Dermis microvascular lymphatic vessel endothelial cell (primary cell): ENCODE measurements at places on chromosomes 7 and 10. TPM values are rescaled to one million over a fixed set of nuclear protein-coding genes. Genes with fewer than 3 reads are reported as not detected.
A peak's percentile ranks its signal among the peaks of the same experiment; 100 is the strongest.

Gene LOXL4
- total RNA-seq, result 0.25 and 0.51 TPM in 2 replicates

Gene FANK1
- 1.0 TPM in 2 replicates for total RNA-seq

Gene SUN3
- total RNA-seq, result not detected in 2 replicates

Gene KLF14
- total RNA-seq, result not detected in 2 replicates

GRCh38 chr7:122719010-122719578 lies 16.4 kb upstream of the RNF148 start:
- no peak for DNase-seq

DNA sequence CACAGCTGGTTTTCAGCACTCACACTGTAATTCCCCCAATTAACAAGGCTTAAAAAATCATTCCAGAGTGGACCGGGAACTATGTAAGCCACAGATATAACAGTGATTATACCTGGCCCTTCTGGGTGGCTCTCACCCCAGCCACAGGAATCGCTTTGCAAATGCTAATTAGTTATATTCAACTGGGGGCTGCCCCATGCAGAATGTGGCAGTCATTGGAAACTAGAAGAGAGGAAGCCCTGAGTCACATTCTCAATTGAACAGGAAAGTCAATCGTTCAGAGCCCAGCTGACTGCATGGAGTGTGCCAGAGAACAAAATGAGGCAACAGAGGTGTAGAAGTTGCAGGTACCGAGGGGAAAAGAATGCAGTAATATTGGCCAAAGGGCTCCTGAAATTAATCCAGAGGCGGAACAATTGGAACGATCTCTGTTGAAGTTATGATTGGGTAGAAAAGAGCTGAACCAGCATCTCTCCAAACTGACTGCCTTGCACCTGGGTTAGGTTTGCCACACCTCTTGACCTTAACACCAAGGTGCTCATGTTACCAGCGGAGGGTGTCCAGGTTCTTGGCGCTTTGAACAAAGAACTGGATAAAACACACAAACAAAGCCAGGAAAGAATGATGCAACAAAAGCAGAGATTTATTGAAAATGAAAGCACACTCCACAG lies 909.7 kb upstream of the AUTS2 start:
- DNase-seq, result no peak

GRCh38 chr7:155733582-155734444 lies 78.5 kb downstream of the SHH start:
- no peak for DNase-seq

DNA sequence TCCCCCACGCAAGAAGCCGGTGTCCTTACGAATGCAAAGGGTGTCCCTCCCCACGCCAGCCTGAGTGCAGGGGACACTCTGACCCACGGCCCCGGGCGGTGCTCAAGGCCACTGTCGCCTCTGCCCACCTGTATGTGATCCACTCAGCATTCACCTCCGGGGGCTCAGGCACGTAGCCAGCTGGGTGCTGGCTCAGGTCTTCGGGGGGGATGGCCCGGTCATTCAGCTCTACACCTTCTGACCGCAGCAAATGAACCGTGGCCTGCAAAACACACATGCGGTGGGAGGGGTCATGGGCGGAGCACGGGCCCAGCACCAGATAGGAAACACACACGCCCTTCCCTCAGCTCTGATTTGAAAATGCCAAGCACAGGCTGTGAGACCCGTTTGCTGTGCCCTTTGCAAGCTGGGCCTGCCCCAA lies 25.9 kb downstream of the CFAP46 start:
- DNase-seq, result no peak

DNA sequence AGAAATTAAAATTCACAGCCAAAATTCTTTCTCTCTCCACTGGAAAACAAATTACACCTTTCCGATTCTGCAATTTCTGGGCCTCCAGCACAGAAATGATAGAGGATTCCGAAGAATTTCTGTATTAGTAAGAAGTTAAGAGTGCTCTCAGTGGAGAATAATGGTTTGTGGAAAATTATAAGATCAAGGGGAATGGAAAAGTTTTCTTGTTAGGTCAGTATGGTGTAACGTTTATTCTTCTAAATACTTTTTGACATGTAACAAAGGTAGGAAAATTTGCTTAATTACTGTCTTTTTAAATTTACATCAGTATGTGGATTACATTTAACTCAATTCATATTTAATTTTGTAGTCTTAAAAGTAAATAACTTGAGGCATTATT lies 288.3 kb upstream of the NFE2L3 start:
- no peak for DNase-seq

DNA sequence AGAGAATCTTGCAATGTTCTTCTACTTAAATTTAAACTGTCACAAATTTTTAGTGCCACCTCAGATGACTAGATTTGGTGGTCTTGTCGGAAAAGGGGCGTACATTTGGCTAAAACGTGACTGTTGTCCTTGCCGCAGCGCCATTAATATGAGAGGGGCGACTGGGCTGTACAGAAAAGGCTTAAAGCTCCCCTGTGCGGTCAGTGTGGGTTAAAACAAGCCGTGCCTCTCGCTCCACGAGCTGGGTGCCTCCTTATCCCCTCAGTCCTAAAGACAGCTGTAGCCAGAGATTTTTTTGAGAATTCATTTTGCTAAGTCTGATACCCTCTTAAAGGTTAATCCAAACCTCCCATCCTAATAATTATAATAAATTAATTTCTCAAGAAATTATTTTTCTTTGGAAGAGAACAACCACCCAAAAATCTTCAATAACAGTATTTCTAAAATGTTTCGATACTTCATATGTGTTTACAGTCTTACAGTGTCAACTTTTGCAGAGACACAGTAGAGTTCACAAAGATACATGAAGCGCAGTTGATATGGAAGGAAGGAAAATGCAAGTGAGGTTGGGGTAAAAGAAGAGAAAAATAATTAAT lies 68.6 kb downstream of the C7orf25 start:
- DNase-seq, result peak; percentile 12

DNA sequence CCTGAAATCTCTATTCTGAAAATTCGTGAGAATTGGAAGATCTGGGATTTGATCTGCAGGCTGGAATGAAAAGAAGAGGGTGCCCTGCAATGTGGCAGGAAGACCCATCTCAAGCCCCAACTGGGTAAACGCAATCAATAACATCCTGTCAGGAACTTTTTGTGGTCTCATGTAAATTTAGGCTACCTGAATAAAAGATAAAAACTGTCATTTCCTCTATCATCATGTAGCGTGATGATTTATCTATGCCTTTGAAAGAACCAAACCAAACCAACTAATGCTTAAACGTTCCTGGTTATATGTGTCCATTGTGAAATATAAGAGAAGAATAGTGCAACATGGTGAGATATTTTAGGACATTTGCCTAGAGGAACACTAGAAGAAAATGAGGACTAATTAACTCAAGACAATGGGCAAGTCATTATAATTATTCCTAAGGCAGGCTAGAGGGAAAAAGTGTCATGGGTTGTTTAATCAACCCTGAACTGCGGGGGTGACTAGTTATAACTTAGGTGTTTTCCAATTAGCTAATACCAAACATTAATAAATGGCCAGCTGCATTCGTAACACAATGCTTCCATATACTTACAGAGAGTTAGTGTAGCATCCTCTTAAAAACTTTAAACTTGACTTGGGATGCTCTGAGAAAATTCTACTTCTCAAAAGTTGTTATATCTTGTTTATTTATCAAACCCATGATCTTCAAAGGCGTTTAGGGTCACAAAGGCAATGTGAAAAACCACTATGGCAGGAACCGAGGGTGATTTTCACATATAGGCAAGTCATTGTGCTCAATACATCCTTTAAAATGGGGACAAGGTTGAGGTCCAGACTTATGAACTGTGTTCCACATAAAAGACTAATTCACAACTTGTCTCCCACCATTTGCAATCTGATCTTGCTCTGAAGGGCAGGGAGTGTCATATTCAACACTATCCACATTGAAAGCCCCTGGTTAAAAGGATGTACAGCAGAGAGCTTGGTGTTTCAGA lies 48.6 kb upstream of the ADO start:
- DNase-seq, result no peak

GRCh38 chr10:86061278-86062197 lies 305.1 kb downstream of the GRID1 start:
- DNase-seq, result no peak

- peak; percentile 81 for DNase-seq
These were observed 21.8 kb upstream of the LRRC4 start for GRCh38 chr7:128053023-128053422.

GRCh38 chr10:90816466-90816865 lies 41.4 kb downstream of the HTR7 start:
- no peak for DNase-seq
